ENCODE measurements at places on chromosomes 13 and 19.

DNA sequence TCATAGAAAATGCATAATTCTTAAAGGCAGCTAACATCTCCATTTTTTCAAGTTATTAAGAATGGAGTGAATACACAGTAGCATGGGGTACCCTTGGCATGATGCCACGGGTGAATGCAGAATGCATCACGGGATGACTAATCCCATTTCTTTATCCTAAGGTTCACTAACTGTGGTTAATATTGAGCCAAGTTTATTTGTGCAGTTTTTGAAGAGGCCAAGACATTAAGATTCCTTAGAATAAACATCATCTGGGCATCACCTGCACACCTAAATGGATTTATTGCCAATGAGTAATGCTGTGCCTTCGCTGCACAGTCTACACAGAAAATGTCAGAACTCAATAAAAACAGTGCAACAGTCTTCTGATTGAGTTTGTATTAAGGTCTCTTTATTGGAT lies 333.1 kb downstream of the GPC6 start:
- DNase-seq, result no peak

- DNase-seq, result no peak
Observed at GRCh38 chr19:28880735-28881401, 332.1 kb downstream of the UQCRFS1 start.

DNA sequence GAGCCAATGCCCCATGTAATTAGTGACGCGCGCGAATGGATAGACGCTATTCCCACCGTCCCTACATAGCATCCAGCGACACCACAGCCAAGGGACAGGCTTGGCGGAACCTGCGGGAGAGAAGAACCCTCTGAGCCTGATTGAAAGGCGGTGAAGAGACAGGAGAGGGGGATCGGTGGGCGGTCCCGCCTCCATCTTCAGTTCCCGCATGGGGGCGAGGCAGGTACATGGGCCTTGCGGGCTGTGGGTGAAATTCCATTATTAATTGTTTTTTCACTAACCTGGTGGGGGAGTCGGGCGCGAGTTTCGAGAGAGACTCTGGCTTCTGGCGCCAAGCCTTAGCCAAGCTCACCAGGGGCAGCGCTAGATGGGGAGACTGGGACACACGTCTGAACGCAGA lies 8.4 kb upstream of the TEX101 start:
- DNase-seq, result no peak

GRCh38 chr19:33261511-33262189 lies 36.0 kb upstream of the SLC7A10 start:
- DNase-seq, result no peak

GRCh38 chr19:48705431-48705830 lies 9.7 kb downstream of the FUT2 start:
- DNase-seq, result no peak

All from kidney (tissue), 22 donors.